Uterus (tissue), 4 donors: ENCODE measurements at places on chromosomes 16 and 17. TPM values are rescaled to one million over a fixed set of nuclear protein-coding genes. Genes with fewer than 3 reads are reported as not detected.

DNA sequence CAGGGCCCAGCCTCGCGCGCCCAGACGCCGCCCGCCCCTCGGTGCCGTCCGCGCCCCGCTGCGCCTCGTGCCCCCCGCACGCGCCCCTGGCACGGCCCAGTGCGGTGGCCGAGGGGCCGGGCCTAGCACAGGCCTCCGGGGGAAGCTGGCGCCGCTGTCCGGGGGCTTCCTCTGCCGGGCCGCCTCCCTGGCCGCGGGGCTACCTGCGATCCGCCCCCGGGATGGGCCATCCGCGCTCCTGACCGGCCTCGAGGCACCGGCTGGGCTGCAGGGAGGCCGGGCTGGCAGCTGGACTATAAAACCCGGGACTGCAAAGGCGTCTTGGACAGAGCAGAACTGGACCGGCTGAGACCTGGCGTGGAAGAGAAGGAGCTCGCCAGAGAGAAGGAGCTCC is 783 bp downstream of the BHLHA9 start:
- no peaks in the 10 kb centered on the region for H3K27me3 ChIP-seq
- no peaks in the 10 kb centered on the region for H3K36me3 ChIP-seq
- no peak for DNase-seq
- no peak overlapping the region for H3K27ac ChIP-seq
- peaks cover 9% of the 10 kb centered on the region for H3K4me1 ChIP-seq
- H3K4me3 ChIP-seq: no peak overlapping the region

Gene NKD1
- total RNA-seq: 3.5 TPM

DNA sequence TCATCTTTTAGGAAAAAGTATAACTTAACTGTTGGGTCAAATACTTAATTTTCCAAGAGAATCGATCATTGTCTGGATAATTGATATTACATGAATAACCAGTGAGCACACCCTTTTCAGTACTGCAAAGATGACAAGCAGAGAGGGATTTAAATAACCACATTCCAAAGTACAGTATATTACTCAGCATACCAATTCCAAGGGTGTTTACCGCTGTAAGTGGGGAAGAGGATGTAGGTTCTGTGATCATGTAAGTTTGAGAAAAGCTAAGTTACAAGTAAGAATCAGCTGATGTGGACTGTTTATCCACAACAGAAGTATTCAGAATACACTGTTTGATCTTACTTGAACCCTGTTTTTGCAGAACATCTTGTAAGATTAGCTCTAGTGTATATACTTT is 6.1 kb downstream of the GDE1 start:
- no peaks in the 10 kb centered on the region for H3K4me1 ChIP-seq
- H3K27me3 ChIP-seq: no peaks in the 10 kb centered on the region
- no peak for DNase-seq
- no peaks in the 10 kb centered on the region for H3K36me3 ChIP-seq
- no peak overlapping the region for H3K27ac ChIP-seq
- H3K4me3 ChIP-seq: no peak overlapping the region

Gene C1QTNF8
- not detected for total RNA-seq

Gene ASB16
- total RNA-seq: 2.3 TPM

- no peak overlapping the region for H3K4me3 ChIP-seq
- no peaks in the 10 kb centered on the region for H3K36me3 ChIP-seq
- H3K27me3 ChIP-seq: no peaks in the 10 kb centered on the region
- no peak overlapping the region for H3K27ac ChIP-seq
- DNase-seq: no peak
These were observed 33.1 kb downstream of the POLR3E start for GRCh38 chr16:22330326-22330725.

Gene RNF166
- total RNA-seq: 14.2 TPM

- H3K36me3 ChIP-seq: no peaks in the 10 kb centered on the region
- no peaks in the 10 kb centered on the region for H3K4me1 ChIP-seq
- H3K4me3 ChIP-seq: no peak within 1 kb of the TSS
- no peak within 1 kb of the TSS for H3K27ac ChIP-seq
These were observed at the start of gene MFSD6L for GRCh38 chr17:8798846-8799569. MFSD6L (minus strand) TSS chr17:8799365; CDS start chr17:8799120, 245 bp downstream.
